ENCODE measurements at places on chromosomes 1 and 21.
A peak's percentile ranks its signal among the peaks of the same experiment; 100 is the strongest.

DNA sequence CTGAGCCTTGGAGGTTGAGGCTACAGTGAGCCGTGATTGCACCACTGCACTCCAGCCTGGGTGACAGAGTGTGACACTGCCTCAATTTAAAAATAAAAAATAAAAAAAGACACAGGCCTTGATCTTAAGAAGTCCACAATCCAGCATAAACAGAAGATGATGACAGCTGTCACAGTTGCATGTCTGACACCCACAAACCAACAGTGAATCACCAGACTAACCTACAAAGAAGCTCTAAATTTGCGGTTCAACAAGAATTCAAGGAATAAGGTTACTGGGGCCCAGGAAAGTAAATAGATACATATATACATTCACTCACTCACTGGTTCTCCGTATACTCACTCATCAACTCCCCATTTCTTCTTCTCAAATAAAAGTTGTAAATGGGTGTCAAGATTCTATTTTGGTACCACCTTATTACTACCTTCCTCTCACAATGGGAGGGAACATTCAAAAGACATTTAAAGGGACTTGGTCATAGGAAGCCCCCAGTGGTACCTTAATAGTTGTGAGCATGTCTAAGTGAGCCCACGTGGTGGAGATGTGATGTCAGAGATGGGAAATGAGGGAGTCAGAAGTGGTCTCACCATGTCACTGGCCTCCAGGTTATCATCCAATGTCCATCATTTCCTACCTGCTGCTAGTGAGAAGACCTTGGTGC is 66.9 kb upstream of the PRDX6 start:
- no peak for DNase-seq

DNA sequence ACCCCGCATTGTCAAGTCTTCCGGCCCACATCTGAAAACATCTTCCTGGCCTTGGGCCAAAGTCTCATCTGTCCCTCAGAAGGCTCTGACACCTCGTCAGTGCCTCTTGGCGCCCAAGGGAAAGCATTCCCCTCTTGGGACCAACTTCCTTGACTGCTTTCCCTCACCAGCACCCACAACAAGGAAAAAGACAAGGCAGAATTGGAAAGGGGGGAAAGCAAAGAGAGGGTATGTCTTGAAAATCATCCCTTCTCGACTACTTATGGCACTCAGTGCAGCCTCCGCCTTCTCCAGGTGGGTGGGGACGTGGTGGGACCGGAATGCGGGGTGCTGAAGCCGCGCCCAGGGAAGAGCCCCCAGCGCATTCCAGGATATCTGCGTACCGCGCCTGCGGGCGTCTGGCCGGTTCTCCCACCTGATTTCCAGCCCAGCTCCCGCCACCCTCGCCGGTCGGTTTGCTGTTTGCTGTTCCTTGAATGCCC is 554 bp upstream of the SLC39A1 start:
- DNase-seq, result no peak

- DNase-seq, result no peak
Observed at GRCh38 chr1:8939362-8939995, 6.2 kb upstream of the CA6 start.

DNA sequence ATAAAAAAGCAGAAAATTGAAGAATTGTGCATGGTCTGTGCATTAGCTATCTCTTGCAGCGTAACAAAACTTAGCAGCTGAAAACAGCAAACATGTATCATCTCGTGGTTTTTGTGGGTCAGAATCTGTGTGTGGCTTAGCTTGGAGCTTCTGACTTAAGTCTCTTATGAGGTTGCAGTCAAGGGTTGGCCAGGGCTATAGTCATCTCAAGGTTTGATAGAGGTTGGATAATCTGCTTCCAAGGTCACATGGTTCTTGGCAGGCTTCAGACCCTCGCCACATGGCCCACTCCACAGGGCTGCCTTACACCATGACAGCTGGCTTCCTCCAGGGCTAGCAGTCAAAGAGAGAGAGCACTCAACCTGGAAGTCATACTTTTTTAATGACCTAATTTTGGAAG is 35.9 kb downstream of the CNST start:
- DNase-seq, result no peak

GRCh38 chr1:2099886-2100779 is 49.9 kb downstream of the PRKCZ start:
- DNase-seq, result no peak

DNA sequence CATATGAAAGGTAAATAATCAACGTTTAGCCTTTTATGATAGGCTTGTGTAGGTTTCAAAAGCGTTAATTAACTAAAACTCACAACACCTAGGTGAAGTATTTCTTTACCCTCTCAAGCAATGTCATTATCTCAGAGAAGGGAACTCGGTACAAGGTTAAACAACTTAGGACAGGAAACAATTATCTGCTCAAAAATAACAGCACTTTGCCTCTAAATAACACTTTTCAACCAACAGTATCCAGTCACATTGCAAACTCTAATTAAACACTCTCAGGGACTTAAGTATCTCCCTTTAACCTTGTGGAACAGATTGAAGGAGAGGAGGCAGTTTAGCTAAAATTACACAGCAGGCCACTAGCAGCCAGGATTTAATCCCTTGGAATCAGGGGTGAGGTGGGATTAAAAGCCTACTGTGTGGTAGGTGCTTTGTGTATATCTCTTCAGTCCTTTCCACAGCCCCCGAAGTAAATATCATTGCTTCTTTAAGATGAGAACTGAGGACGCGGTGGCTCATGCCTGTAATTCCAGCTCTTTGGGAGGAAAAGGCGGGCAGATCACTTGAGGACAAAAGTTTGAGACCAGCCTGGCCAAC is 5.2 kb upstream of the AKNAD1 start:
- DNase-seq, result no peak

DNA sequence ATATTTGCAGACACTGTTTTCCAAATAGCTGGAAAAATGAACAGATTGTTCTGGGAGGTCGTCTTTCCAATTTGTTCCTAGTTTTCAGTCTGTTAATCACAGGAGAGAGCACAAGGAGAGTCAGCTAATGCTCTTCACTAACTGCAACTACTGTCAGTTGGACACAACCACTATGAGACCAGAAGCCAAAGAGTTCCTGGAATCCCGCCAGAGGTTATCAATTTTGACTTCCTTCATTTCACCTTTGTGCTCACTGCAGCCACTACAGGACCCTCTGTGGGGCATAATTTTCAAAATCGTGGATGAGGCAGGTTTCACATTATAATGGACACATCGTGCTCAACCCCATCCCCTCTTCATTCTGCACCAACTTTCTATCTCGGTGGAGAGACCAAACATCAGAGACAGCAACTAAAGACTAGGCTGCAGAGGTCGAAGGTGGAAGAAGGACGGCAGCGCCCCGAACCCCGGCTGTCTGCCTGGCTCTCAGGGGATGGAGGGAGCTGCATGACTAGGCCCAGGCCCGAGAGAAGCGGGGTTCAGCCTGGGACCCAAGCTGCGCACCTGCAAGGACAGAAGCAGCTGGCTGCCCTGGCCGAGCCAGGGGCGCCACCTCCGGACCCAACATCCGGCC is 602 bp downstream of the KIAA0319L start:
- DNase-seq, result peak; percentile 55

DNA sequence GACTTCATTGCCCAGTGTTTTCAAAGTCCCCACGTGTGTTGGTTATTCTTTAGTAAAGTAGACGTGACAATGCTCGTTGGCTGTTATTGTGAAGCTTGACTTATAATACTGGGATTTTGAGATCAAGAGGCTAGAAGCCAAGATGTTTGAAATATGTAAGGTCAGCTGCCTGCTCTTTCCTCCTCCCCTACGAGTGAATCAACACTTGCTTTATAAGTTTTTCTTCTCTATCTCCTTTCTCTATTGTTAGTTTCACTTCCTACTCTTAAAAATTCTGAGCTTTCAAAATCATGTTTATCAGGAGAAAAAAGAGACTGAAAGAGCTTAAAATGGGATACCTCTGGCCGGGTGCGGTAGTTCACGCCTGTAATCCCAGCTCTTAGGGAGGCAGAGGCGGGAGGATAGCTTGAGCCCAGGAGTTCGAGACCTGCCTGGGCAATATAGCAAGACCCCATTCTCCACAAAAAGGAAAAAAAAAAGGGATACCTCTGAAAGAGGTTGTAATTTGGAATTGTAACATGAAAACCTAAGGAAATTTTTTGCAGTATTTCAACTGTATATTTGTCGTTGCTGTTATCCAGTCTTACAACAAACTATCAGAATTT is 72.0 kb downstream of the EPB41 start:
- DNase-seq, result no peak

GRCh38 chr1:157852476-157852875 is 10.9 kb upstream of the CD5L start:
- peak; percentile 16 for DNase-seq

DNA sequence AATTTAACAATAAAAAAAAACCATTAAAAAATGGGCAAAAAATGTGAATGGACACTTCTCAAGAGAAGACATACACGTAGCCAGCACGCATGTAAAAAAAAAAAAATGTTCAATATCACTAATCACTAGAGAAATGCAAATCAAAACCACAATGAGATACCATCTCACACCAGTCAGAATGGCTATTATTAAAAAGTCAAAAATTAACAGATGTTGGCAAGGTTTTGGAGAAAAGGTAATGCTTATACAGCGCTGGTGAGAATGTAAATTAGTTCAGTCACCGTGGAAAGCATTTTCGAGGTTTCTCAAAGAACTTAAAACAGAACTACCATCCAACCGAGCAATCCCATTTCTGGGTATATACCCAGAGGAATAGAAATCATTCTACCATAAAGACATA is 1091.5 kb upstream of the B3GALT2 start:
- no peak for DNase-seq

- no peak for DNase-seq
Observed at GRCh38 chr1:64508629-64509028, 38.7 kb downstream of the CACHD1 start.

GRCh38 chr1:161390559-161390858 is 22.8 kb upstream of the CFAP126 start:
- no peak for DNase-seq

GRCh38 chr1:1040004-1040991 is 20.4 kb downstream of the AGRN start:
- DNase-seq, result no peak

DNA sequence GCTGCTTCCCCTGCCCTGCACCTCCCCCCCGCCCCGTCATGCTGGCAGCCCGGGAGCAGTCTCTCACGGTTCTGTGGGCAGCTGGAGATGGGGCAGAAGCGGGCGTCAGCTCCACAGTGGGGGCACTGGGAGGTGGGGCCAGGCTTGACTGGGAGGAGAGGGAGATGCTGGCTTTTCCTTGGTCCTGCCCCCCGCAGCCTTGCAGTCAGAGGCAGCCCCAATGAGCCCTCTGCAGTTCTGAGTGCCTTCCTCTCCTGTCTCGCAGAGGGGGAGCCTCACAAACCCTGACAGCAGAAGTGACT is 21.7 kb downstream of the ARHGEF10L start:
- DNase-seq, result no peak

DNA sequence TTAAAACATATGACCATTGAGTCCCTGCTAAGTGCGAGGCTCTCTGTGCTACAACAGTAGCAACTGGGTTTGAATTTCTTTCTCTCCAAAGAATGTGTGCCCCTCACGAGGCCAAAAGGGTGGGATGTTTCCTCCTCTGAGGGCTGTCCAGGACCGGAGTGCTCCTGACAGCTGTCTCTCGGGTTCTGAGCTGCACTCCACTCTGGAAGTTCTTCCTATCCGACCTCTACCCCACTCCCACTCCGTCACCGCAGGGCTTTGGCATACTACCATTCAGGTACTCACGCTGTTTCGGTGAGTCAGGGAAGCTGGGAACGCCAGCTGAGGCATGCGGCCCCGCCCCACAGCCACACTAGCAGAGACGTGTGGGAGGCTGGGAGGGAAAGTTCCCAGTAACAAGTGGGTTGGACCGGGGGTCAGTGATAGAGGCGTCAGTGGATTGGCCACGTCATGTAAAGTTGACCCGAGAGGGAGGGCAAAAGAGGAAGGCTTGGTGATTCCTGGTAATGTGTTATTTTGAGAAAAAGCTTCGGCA is 705 bp upstream of the SLC50A1 start:
- peak; percentile 26 for DNase-seq

DNA sequence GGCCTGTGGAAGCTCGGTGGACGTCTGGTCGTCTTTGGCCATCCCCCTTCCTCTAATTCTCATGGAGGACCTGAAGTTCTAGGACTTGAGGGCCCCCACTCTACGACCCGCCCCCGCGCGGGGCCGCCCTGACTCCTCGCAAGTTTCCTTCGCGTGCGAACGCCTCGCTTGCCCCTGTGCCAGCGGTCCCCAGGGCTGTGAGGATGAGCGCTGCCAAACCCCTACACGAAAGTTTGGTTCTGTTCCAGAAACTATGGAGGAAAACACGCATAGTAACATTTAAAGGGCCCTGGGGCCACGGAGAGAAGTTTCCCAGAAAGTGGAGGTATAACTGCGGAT is 304 bp upstream of the GNG12 start:
- no peak for DNase-seq

DNA sequence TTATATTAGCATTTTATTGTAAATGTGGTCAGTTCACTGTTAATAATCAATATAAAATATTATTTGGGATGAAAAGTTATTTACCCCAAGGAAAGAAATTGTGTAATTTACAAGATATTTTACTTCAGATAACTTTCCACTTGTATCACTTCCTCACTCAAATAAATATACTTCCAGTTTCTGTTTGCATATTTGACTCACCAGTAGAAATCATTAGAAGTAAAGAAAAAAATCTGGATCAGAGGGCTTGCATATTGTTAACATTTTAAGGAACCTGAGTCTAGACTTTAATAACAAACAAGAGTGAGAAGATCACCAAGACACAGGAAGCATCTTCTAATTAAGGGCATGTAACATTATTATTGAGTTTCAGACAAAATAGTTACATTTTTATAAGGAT is 347 bp upstream of the KRTAP20-4 start:
- no peak for DNase-seq

DNA sequence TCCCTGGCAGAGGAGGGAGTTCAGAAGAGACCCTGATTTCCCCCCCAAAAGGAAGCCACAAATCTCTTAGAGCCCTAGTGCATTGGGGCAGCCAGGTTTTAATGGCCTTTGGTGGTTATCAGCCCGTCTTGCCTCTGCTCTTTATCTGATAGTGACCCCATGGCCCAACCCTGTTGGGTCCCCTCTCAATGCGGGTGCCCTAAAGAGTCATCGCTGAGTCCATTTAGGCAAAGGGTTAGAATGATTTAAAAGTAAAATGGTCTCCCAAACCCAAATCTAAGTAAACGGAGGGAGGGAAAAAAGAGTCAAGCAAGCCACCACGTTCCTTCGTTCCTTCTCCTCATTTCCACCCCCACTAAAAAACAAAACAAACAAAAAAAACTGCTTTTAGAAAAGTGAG is 164.0 kb downstream of the RUNX1 start:
- DNase-seq, result no peak

GRCh38 chr1:36855699-36856494 is 178.4 kb downstream of the GRIK3 start:
- DNase-seq, result peak; percentile 68

DNA sequence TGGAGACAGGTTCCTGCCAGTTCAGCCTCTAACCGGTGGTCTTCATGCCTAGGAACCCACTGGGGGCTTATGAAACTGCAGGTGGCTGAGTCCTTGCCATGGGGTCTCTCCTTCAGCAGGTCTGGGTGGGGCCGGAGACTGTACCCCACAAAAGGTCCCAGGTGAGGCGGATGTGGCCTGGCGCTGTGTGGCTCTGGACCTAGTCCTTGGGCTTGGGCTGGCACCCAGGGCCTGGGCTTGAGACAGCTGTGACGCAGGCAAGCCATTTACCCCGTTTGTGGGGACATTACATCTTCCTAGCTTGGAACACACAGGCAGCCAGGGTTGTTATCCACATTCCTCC is 5.9 kb upstream of the SLX9 start:
- DNase-seq, result no peak

All from NCI-H2029 treated with DMSO at 0.1 percent for 48 hours (cell line).